ENCODE measurements at places on chromosomes 12 and 14.

- DNase-seq, result no peak
Measured at GRCh38 chr12:120075034-120075616, 41.4 kb downstream of the RAB35 start.

- no peak for DNase-seq
Measured at GRCh38 chr12:6282453-6282840, 28.0 kb upstream of the PLEKHG6 start.

DNA sequence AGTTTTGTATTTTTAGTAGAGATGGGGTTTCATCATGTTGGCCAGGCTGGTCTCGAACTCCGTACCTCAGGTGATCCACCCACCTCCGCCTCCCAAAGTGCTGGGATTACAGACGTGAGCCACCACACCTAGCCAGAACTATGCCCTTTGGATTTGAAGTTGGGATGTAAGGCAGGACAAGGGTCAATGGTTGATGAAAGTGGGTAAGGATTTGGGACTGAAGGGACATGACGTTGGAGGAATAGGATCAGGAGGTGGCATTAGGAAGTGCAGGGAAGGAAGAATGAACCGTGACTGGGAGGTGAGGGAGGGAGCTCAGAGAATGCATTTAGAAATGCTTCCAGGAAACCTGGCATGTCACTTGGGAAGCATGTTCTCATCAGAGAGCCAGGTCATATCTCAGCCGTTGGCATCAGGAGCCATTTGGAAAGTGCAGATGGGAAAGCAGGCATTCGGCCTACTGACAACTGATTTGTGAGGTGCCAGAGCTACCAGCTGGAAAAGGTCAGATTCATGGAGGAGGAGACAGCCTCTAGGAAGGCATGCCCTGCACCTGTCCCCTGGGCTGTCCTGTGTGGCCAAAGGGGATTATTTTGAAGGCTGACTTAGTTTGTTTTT is 2.2 kb downstream of the CRADD start:
- DNase-seq, result no peak

DNA sequence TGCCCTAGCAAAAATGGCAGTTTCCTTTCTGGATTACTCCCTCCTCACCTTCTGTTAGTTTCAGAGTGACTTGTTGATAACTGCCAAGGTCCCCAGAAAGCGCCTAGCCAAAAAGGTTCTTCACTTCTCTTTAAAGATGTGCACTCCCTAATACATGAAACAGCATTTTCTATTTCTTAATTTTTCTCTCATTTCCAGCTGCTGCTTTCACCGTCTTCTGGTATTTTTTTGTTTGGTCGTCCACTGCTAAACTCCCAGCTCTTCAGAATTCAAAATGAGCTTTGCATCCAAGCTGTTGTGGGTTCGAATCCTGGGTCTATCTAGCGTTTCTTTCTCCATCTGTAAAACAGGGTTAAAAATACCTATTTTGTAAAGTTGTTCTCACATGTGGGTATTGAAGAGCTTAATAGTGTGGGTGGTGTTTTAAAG is 397 bp upstream of the BORCS5 start:
- DNase-seq, result no peak

GRCh38 chr14:74502236-74503019 is 8.9 kb downstream of the ISCA2 start:
- no peak for DNase-seq

GRCh38 chr12:67358781-67359338 is 89.7 kb downstream of the CAND1 start:
- DNase-seq, result no peak

Measured in stimulated activated CD4-positive, alpha-beta T cell treated with anti-CD3 and anti-CD28 coated beads, Interleukin-1b, Interleukin-23, amount 100 ng/mL, for 24 hours (primary cell).